ENCODE measurements at places on chromosomes 2 and 18.

DNA sequence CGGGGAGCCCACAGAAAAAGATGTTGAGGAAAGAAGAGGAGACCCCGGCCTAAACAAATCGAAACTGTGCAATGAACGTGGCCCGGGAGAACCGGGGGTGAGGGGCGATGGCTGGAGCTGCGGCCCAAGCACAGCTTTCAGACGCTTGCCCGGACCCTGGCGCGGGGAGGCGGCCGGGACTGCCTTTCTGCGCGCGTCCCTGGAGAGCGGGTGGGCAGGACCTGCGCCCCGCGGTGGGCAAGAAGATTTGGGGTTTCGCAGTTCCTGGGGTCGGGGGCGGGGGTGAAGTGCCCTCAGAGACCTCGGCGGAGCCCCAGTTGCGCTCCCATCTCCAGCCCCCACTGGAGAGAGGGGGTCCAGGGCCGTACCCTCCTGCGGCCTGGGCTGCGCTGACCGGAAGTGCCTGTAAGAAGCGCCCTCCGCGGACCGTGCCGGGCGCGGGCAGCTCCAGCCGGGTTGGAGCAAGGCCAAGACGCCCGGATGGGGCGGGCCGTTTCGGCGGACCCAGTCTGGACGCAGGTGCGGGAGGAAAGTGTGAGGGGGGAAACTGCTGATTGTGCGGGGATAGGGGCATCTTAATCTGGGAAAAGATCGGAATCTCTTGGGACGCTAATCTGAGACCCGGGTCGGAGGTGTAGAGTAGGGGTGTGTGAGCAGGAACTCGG lies 11.6 kb downstream of the EN1 start:
- no peak for DNase-seq

DNA sequence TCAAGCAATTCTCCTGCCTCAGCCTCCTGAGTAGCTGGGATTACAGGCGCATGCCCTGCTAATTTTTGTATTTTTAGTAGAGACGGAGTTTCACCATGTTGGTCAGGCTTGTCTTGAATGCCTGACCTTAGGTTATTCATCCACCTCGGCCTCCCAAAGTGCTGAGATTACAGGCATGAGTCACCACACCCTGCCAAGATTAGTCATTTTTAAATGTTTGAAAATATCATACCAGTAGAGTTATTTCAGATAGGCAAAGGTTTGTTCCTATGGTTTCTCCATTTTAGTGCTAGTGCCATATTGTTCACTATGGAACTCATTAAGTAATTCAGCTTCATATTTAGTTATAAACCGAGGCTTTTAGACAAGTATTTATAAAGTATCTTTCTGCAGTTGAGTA lies 52.3 kb downstream of the HIBCH start:
- no peak for DNase-seq

- DNase-seq, result no peak
Measured at GRCh38 chr2:13021470-13021957, 304.8 kb downstream of the TRIB2 start.

GRCh38 chr18:61703508-61703907 lies 189.3 kb downstream of the RNF152 start:
- no peak for DNase-seq

DNA sequence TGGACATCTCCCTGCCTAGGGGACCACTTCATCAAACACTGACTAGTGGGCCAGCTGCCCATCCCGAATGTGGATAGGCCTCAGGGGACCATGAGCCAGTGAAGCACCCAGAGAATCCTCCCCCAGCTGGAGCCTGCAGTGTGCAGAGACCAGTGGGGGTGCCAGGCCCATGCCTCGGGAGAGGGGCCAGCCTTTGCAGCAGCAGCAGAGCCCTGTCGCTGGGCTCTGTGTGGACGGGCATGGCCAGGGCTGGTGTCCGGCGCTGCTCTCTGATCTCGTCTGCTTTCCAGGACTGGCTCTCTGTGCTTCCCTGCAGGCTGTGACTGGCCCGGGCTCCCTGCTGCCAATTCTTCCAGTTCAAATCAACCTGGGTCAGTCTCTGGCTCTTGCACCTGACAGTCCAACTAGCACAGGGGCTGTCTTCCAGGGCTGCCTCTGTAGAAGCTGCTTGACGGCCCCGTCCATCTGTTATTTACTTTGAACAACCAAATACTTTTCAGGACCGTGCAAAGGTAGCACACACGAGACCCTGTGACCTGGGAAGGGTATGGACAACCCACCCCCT lies 11.4 kb downstream of the KCNIP3 start:
- DNase-seq, result no peak

Data from activated CD8-positive, alpha-beta memory T cell treated with anti-CD3 and anti-CD28 coated beads, Interleukin-2, amount 50 U/mL, for 4 hours (primary cell).